ENCODE measurements at places on chromosomes 3 and 15.
A peak's percentile ranks its signal among the peaks of the same experiment; 100 is the strongest.

DNA sequence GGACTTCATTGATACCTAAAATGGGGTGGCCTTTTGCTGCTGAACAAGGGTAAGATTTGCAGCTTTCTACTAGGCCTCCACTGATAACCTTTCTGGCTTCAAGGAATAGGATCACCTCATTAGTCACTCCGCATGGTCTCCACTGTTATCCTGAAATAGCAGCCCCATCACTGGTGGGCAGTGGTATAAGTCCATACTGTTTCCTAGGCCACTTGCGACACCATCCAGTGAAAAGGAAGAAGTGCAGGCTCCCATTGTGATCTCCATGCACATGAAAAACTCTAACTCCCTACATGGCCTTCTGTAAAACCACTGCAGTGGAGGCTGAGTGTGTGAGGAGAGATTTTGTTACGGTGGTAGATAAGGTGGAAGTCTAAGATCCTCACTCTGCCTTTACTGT, 1455.9 kb downstream of the SI start:
- DNase-seq, result no peak

DNA sequence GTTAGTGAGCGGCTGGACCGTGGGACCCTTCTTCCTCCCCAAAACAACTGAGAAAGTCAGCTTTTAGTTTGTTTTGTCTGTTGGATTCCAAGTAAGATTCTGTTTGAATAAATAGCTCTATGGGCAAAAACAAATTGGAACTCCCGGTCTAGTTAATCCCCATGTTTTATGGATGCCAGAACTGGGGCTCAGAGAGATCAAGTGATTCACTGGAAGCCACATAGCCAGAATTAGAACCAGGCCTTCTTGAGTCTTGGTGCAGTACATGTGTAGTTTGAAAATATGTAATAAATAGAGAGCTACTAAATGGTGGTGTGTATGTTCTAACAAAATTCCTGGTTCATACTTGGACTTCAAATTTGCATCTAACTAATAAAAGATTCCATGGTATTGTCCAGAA, 29.3 kb upstream of the POLR2M start:
- DNase-seq, result no peak

- no peak for DNase-seq
These were observed 27.0 kb downstream of the KATNBL1 start for GRCh38 chr15:34182942-34183341.

DNA sequence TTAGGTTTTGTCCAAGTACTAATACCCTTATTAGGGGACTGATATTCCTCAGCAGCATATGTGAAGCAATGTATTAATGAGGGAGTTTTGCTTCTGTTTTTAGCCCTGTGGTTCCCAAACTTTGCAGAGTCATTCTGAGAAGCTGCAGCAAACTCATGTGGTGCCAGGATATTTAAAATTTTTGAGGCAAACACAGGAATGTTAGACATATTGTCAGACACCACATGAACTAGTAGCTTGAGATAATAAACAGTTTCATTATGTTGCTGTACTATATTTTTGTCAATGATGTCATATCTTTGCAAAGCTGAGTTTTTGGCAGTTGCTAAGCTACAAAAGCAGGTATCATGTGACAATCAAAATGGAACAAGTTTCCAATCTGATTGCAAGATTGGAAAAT, 36.6 kb downstream of the ATP6V1A start:
- DNase-seq, result no peak

DNA sequence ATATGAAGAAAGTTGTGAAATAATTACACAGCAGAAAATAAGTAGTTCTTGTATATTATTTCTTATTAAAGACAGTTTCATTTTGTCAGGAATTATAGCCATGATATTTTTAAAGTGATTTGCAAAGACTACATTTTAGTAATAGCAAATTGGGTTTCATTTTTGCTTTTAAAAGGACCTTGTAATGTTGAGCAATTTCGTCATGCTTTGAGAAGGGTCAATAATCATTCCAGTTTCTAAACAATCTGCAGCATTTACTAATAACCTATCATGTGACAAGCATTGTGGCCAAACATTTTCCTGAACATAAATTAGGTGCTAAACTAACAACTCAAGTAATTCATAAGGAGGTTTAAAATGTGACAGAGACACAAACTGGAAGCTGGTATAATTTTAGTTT, 214.4 kb upstream of the CBLB start:
- no peak for DNase-seq

DNA sequence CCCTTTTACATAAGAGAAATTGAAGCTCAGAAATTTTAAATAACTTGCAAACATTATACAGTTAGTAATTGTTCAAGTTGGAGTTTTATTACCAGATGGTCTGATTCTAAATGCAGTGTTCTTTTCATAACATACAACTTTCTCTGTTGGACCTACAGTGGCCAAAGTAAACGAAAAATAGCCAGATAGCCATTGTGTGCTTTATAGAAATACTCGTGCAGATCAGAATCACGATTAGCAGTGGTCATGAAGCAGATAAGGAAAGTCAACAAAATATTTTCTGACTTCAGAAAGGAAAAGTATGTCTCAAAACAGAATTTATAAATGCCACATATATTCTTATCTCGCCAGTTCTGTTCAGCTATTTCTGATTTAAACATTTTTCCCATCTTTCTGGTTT, 436.9 kb downstream of the CNTN6 start:
- no peak for DNase-seq

DNA sequence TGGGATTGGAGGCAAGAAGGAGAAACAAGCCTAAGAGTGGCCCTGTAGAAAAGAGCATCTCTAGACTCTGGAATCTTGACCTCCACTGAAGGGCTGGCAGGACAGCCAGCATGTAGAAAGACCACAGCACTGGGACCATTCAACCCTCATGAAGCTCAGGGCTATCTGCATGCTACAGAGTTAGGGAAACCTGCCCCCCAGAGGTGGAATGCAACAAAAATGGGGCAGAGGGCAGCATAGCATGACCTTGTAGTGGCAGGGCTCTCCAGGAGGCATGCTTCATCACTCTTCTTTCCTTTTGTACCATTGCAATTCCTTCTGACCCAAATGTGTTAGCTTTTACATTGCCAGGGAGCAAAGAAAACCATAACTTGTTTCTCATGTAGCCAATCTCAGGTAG, 445.4 kb downstream of the EPHB1 start:
- DNase-seq, result no peak

DNA sequence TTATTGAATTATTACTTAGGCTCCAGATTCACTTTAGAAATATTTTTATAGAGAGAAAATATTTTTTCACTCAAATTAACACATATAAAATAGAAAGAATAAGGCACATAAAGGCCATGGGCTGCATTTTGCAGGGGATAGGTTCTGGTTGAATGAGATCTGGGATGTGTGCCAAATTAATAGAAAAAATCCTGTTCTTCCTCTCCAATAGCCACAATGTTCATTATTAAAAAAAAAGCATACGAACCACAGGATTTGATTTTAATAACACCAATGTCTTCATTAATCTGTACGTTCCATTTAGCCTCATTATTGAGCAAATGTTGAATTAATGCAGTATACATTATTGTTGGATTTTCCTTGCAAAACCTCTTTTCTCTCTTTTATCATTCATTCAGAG, 622.8 kb upstream of the AGTR1 start:
- no peak for DNase-seq

GRCh38 chr3:133964547-133964946, 65.2 kb downstream of the SLCO2A1 start:
- no peak for DNase-seq

DNA sequence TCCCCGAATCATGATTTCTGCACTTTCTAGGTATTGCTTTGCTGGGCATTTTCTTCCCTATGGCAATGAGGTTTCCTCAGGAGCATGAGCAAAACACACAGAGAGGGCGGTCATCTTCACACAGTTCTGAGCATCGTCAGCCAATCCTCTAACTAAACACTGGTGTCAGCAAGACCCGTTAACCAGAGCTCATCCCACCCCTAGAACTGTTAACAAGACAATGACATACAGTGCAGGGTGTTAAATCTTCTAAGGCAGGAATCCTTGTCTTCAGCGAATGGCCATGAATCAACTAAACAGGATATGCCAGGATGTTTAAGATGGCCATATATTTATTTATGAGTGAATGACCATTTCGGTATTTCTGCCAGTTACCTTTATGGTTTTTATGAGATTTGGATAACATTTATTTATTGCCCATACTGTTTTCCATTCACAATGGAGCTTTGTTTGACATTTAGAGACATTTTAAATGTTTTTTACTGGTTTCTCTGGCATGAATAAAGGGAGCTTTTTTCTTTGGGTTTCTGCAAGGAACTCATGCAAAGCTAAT, 411.5 kb upstream of the PROK2 start:
- DNase-seq, result no peak

- DNase-seq, result no peak
These were observed 23.0 kb upstream of the CAPN7 start for GRCh38 chr3:15183011-15183410.

GRCh38 chr3:71582036-71582611, 1.4 kb downstream of the FOXP1 start:
- DNase-seq, result peak; percentile 47

- no peak for DNase-seq
These were observed 78.1 kb upstream of the CGNL1 start for GRCh38 chr15:57298204-57298603.

DNA sequence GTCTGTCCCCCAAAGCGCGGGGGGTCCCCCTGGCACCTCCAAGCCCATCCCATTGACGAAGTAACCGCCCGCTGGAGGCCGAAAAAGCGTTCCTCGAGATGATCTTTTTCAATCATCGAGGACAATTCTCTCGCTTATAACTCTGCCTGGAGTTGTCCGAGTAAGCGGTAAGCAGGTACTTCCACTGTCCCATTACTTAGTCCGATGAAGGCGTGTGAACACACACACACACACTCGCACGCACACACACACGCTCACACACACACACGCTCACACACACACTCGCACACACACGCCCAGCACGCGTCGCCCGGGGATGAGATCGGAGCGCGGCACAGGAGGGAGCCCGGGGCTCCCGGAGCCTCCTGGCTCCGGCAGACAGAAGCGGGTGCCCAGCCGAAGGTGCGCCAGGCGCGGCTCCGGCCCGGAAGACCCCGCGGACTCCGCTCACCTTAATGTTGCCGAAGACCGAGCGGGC, 430 bp downstream of the SLCO2A1 start:
- DNase-seq, result no peak

DNA sequence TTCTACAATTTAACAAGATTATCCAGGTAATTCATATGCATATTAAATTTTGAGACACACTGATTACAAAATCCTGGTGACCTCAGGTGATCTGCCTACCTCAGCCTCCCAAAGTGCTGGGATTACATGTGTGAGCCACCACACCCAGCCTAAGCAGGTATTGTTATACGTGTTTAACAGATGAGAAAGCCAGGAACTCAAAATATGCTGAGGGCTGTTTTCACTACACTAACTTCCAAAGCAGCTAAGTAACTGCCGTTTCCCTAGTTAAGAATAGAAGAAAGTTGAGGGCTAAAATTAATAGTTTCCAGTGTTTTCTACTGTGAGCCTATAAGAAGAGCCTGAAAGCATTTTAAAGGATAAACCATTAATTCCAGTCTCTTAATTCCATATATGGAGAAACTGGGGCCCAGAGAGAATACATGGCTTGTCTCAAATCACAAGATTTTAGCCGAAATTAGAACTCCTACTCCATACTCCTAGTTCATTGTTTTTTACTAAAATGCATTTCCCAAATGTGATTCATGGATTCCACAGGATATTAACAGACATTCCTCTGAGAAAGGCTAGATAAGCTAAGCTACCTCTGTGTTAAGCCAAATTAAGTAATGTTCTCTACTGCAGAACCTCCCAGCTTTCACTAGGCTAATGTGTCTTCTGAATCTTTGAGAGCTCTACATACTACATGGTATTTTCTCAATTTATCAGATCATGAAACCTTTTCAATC, 17.0 kb upstream of the AVEN start:
- DNase-seq, result no peak

- no peak for DNase-seq
These were observed 296.1 kb downstream of the RPLP1 start for GRCh38 chr15:69748576-69749185.

GRCh38 chr15:100919481-100920405, 586 bp downstream of the LRRK1 start:
- no peak for DNase-seq

GRCh38 chr15:41408234-41408641, 5.9 kb upstream of the NDUFAF1 start:
- no peak for DNase-seq

GRCh38 chr3:187281191-187281714, 10.3 kb downstream of the MASP1 start:
- no peak for DNase-seq

DNA sequence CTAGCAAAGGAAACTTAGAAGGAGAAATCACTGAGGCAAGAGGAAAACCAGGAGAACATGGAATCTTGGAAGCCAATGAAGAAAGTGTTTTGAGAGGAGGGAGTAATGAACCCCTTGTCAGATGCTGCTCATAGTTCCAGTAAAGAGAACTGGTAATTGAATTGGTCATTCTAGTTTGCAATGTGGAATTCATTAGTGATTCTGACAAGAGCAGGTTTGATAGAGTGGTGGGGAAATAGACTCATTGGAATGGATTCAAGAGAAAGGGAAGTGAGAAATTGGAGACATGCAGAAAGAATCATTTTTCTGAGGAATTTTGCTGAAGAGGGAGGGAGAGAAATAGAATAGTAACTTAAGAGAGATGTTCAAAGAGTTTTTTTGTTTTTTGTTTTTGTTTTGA, 21.0 kb downstream of the GLCE start:
- DNase-seq, result no peak

DNA sequence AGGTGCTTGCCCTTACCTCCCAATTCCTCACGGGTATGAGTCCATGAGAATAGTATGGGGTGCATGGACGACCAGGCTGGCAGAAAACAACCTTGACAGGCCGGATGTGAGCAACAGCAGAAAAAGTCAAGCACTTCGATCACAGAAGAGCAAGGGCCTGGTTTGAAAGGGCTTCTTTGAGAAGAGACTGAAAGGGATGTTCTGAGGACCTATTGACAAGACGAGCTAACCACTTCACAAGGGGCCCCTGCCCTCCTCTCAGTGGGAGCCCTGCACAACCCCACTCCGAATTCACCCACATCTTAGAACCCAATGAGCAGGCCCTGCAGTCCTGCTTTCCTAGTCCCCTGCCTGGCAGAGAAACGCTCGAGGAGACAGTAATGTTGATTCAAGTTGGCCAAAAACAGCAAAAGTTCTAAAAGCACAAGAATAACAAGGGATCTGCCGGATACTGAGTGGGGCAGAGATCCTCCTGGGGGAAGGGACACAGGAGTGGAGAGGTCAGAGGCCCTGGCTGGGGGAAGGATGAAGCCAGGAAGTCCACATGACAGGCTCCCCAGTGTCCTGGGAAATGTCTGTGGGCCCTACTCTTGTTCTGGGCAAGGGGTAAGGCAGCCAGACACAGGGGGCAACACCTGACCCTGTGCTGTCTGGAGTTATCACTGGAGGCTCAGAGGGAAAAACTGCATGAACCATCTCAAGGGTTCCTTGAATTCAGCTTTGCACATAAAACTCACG, 14.8 kb upstream of the CX3CR1 start:
- no peak for DNase-seq

Measured in stimulated activated naive CD4-positive, alpha-beta T cell treated with Interleukin-2 at 50 U/mL for 16 hours (primary cell).